ENCODE measurements at places on chromosomes 1 and 21.

GRCh38 chr1:8214501-8215173 lies 103.3 kb upstream of the SLC45A1 start:
- no peak for DNase-seq

GRCh38 chr1:212218065-212218464 lies 67.1 kb upstream of the PPP2R5A start:
- no peak for DNase-seq

DNA sequence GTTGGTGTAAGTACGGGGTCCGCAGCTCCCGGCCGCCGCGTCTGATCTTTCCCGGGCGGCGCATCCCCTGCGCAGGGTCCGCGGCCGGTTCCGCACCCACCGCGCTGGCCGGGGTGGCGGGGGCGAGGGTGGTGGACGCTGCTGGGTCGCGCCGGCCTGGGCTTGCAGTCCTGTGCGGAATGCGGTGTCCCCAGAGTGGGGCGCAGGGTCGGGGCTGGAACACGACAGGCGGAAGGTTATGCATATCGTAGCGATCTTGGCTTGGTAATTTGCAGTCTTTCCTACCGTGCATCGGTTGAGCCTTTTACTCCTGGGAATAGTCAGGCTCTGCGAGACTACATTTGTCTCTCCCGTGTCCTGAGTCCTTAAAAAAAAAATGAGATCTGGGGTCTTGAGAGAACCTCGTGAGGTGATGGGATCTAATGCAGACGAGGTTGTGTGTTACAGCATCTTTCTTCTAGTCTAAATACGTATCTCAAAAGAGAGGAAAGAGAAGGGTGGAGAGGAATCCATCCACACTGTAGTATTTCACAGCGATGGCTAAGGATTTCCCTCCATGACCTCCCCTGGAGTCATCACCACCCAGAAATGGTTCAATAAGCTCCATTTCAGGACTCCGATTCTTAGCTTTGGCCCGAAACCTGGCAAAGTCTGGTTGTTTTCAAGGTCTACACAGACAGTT lies 572 bp downstream of the ATP1B1 start:
- no peak for DNase-seq

DNA sequence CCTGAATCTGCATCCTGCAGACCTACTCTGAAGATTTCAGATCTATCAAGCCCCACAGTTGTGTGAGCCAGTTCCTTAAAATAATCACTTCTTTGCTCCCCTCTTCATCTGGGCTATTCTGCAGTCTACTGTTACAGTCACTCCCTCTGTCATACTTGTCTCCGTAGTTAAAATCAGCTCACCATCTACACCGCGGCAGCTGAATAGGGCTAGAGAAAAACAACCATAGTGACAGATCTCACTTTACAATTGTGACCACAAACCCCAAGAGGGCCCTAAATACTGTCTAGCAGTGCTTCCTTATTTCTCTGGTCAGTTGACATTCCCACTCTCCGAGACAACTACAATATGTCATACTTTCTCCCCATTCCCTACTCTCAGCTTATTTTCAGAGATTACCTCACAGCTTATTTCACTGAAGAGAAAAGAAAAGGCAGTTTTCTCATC lies 12.9 kb downstream of the DESI2 start:
- DNase-seq, result no peak

GRCh38 chr1:24415910-24416665 lies 486 bp downstream of the NIPAL3 start:
- DNase-seq, result no peak

GRCh38 chr1:14598498-14599182 lies at the start of gene KAZN:
Gene KAZN, plus strand, starts transcription at chr1:14598685.
- DNase-seq, result no peak

GRCh38 chr1:56644919-56645676 lies at the start of gene PRKAA2:
Gene PRKAA2, plus strand, starts transcription at chr1:56645314. Its CDS starts 74 bp downstream, at chr1:56645388.
- no peak for DNase-seq

DNA sequence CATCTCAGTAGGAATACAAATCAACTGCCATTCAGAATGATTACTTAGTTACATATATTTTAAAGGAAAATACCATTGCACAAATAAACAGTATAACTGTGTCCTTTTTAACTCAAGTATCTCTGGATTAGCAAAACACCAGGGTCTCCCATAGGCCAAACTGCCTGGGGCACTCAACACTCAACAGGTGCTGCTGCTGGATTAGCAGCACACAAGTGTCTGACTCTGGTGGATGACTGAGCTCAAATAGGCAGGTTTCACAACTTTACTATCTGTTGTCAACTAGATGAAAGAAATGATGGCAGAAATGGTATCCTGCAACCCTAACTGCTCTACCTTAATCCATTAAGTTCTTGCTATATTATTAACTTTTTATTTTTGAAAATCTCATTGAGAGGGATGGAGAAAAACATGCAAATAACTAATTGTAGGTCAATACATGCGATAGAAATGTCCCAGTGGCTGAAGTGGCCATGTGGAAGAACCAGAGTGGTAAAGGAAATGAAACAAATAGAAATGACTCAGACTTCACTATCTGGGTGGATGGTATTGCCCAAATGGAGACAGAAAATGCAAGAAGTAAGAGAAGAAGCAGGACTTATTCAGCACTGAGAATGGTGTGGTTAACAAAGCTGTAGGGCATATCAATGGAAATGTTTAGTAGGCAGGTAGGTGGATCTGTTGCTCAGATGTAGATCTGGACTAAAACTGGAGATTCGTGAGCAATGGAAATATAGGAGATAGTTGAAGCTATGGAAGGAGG lies 90.8 kb upstream of the CCDC190 start:
- DNase-seq, result no peak

- DNase-seq, result no peak
Observed at GRCh38 chr1:33281554-33282303, 25.4 kb downstream of the ZNF362 start.

DNA sequence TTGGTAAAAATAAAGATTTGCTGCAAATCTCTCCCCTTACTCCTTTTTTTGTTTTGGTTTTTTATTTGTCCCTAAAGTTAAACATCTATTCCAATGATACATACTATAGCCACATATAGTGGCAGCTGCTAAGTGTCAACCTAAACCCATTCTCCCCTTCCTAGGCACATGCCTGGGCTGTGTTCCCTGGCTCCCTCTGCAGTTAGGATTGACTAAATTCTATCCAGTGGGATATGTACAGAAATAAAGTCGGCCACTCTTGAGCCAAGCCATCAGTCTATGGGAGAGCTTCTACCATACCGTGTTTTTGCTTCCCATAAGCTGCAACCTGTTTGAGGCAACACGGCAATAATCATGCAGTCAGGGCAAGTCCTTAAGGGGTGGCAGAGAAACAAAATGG lies 23.6 kb downstream of the MCOLN3 start:
- no peak for DNase-seq

DNA sequence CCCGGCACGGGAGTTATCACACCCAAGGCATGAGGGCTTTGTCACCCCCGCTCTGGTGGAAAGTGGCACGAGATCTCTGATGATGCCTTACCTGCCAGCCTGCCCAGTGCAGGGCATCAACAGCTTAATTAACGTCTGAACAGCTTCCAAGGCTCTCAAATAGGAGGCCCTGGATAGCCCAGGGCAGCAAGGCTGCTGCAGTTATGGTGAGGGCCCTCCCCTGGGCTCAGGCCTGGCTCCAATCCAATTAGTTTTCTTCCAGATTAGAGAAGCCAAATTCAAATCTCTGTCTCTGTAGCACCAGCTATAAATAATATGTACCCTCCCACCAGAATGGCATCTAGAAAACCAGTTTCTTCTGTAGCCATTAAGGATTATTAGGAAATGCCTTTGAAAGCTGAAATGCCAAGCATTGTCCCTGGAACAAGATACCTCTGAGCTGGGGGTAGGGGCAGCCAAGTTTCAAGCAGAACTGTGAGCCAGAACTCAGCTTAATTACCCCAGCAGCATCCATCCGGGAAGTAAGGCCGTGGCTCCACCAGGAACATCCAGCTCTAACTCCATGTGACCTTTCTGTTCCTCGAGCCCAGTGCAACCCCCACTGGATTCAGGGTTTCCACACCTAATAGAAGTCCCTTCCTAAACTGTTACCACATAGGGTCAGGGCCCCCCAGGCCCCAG lies 12.5 kb downstream of the QSOX1 start:
- no peak for DNase-seq

GRCh38 chr1:151273924-151274466 lies 8.1 kb upstream of the ZNF687 start:
- no peak for DNase-seq

- DNase-seq, result no peak
Observed at GRCh38 chr1:208279826-208280588, 35.8 kb upstream of the PLXNA2 start.

- DNase-seq, result no peak
Observed at GRCh38 chr21:42163511-42163863, 55.5 kb upstream of the ABCG1 start.

DNA sequence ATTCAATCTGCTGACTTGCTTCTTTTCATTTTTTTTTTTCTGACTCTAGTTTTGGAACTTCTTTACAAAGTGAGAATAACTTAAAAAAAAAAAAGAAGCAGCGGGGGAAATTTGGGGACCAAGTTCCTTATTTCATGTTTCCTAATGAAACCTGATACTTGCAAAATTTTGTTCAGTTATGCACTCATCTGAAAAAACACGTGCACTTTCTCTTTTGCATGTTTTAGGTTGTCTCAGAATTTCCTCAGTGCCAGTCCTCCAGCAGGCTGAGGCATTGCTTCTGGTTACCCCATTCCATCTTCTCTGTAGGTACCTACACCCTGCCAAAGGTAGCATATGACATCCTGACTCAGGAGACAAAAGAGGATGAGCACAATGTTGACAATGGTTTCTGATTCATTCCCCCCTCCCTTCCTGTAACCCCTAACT lies 299.7 kb downstream of the GRIK1 start:
- no peak for DNase-seq

DNA sequence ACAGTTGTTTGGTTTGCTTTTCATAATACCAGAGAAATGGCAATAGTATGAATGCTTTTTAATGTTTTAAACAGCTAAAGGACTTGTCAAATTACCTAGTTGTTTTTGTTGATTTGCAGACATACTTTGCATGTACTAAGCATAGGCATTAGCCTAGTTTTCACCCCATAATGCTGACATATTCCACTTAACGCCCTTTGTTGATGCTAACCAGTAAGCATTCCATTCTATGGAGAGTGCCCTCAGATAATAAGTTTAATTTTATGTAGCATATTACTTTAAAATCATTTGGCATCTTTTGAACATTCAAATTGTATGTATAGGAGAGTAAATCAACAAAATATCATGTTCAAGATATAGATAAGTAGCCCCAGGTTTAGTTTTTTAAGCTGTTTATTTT lies 32.5 kb downstream of the RGS21 start:
- DNase-seq, result no peak

- no peak for DNase-seq
Observed at GRCh38 chr1:95018602-95019369, 54.0 kb downstream of the ALG14 start.

- DNase-seq, result no peak
Observed at GRCh38 chr1:84827976-84828375, 65.0 kb downstream of the LPAR3 start.

- DNase-seq, result no peak
Observed at GRCh38 chr1:24892188-24893153, 37.6 kb downstream of the RUNX3 start.

DNA sequence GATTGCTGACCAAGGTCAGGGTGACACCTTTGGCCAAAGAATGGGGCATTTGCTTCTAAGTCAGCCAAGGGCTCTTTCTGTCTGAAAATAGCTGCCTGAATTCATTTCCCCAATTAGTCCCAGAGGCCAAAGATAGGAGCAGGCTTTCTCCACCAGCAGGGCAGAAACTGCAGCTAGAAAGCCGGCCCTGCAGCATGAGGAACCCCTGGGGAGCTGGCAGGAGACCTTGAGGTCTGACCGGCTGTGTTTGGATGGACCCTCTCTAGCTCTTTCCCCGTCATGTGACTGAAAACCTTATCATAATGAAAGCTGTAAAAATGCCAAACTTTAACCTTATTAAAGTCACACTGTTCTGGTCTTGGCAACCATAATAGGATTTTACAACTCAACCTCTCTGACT lies 93.4 kb downstream of the CD58 start:
- DNase-seq, result no peak

- no peak for DNase-seq
Observed at GRCh38 chr1:228833911-228834688, 98.8 kb downstream of the RHOU start.

DNA sequence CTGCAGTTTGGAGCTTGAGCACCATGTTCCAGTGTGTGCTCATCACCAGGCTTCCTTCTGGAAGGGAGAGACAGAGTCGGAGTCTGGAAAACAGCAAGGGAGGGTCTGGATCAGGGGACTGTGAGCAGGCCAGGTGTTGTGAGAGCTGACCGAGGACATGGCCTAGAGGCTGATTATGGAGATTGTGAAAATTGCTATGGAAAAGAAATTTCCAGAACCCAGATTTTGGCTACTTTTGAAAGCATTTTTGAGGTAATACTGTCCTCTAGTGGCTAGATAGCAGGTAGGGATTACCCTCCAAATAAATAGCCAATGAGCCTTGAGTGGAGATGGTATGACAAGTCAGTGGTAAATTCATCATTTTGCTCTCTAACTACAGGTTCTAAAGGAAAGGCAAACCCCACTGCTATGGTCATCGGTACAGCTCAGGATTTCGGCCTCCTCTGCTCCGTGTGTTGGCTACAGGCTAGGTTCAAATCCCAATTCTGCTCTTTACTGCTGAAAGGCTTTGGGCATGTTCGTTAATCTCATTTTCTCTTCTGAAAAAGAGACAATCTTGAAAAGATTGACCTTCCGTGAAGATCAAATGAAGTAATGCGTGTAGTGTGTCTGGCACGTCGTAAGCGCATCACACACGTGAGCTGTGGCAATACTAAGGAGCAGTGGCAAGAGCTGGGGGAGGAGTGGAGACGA lies 1.0 kb upstream of the HAO2 start:
- no peak for DNase-seq
